ENCODE measurements at places on chromosomes 2 and 18.

GRCh38 chr2:85959185-85959584, 70.4 kb upstream of the ST3GAL5 start:
- DNase-seq: no peak

- no peak for DNase-seq
Observed at GRCh38 chr2:70024284-70024683, 62.9 kb upstream of the ASPRV1 start.

DNA sequence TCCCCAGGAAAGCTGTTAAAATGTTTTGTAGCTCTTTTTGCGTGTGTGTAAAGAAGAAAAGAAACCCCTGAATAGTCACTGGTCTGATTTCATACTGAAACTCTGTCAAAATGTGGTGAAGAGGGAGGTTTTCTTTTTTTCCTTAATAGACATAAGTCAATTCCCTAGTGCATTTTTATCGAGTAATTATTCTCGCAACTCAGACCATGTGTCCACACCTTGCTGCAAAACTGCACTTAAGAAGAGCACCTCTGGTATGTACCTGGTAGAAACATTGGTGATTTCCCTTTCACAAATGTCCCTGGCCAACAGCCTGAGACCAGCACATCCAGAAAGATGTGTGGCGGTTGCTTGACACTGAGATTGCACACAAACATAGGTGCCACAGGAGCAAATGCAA, 159.9 kb downstream of the ZNF521 start:
- no peak for DNase-seq

- no peak for DNase-seq
Observed at GRCh38 chr2:12059616-12060441, 313.4 kb downstream of the LPIN1 start.

DNA sequence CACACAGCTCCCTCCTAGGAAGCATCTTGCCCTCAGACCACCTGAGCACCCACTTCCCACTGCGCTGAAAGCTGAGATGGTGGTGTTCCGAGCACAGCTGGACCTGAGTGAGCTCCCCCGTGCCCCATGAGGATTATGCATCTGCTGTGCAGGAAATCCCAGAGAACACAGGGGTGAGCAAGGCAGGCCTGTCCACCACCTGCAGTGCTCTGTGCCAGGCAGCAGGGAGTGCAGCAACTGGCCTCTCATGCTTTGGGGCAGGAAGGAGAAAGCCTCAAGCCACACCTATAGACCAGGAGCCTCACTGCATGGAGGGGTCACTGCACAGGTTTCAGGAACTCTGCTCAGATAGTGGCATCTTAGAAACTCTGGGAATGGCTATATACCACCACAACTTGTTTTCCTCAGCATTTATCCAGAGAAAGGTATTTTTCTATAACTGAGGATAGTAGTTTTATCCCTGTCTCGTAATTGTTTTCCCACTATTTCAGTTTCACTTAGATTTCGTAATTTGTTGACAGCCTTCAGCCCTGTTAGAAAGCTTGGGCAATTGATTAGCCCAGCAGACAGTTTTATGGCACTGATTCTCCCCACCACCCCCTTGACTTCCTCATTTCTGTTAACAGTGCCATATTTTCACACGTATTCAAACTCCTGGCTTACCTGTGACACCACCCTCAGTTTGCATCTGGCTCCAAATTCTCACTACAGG, 144.3 kb upstream of the DAPL1 start:
- no peak for DNase-seq

- DNase-seq: no peak
Observed at GRCh38 chr18:13288509-13289133, 70.1 kb downstream of the LDLRAD4 start.

DNA sequence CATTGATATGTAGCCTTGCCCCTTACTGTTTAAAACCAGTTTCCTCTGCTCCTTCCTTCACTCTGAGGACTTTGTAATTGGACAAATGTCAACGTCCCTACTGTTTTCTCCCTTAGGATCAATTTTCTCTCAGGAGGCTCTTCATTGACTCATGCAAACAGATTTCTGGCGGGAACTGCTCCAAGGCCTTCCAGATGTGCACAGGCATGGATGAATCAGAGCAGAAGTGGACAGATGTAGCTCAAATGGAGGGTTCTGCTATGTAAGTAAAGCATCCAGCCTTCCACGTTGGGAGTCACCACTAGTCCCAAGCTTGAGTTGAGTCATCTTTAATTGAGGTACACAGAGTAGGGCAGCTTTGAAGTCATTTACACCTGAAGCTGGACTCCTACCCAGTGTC, 34.1 kb upstream of the ZDBF2 start:
- DNase-seq: no peak

GRCh38 chr2:158755310-158756087, 39.6 kb upstream of the DAPL1 start:
- no peak for DNase-seq

DNA sequence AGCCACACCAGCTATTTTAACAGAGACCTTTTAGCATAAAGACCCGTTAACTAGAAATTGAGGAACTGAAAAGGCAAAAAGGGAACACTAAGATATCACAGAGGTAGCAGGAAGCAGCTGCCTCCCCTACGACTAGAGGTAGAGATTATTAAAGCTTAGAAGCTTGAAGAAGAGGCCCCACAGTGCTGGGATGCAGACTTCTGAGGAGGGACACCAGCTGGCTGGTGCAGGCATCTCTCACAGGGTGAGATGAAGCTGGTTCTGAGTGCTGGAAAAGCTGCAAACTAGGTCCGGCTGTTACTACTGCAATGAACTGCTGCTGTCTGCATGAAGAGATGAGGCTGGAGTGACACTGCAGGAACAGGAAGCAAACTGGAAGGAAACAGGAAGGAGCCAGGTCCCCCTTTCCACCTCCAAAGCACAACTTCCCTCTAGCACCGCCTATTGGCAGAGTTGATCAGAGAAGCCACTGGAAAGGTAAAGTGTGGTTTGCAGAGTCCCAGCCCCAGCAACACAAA, 61.2 kb upstream of the MRPS9 start:
- DNase-seq: no peak

GRCh38 chr2:101089942-101090799, 61.0 kb downstream of the TBC1D8 start:
- DNase-seq: no peak

GRCh38 chr18:25187521-25188192, 164.3 kb downstream of the ZNF521 start:
- DNase-seq: no peak

- DNase-seq: peak; percentile 64
Observed at GRCh38 chr18:68840554-68841263, 42.8 kb downstream of the CCDC102B start.

- no peak for DNase-seq
Observed at GRCh38 chr2:10785260-10785659, 27.3 kb downstream of the PDIA6 start.

Data from NCI-H460 (cell line).